ENCODE measurements at places on chromosomes 4 and X.

GRCh38 chr4:6331018-6331417, 61.4 kb downstream of the WFS1 start:
- no peak for DNase-seq

- peak; percentile 5 for DNase-seq
Measured at GRCh38 chr4:182600093-182600492, 317.1 kb downstream of the DCTD start.

DNA sequence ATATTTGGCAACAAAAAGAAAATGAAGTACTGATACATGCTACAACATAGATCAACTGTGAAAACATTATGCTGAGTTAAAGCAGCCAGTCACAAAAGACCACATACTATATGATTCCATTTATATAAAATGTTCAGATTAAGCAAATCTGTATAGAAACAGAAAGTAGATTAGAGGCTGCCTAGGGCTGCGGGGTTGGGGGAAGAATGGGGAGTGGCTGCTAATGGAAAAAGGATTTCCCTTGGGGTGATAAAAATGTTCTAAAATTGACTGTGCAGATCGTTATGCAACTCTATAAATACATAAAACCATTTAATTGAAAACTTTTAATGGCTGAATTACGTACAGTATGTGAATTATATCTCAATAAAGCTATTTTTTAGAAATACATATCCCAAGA, 46.8 kb downstream of the NEK1 start:
- no peak for DNase-seq

GRCh38 chr4:86014599-86014998, 345.3 kb downstream of the MAPK10 start:
- DNase-seq = no peak

GRCh38 chr4:76197971-76198410, 15.6 kb downstream of the SCARB2 start:
- peak; percentile 84 for DNase-seq

GRCh38 chrX:86805241-86805640, 657.0 kb downstream of the DACH2 start:
- DNase-seq = no peak

GRCh38 chr4:165967486-165967885, 94.4 kb downstream of the TLL1 start:
- DNase-seq = no peak

DNA sequence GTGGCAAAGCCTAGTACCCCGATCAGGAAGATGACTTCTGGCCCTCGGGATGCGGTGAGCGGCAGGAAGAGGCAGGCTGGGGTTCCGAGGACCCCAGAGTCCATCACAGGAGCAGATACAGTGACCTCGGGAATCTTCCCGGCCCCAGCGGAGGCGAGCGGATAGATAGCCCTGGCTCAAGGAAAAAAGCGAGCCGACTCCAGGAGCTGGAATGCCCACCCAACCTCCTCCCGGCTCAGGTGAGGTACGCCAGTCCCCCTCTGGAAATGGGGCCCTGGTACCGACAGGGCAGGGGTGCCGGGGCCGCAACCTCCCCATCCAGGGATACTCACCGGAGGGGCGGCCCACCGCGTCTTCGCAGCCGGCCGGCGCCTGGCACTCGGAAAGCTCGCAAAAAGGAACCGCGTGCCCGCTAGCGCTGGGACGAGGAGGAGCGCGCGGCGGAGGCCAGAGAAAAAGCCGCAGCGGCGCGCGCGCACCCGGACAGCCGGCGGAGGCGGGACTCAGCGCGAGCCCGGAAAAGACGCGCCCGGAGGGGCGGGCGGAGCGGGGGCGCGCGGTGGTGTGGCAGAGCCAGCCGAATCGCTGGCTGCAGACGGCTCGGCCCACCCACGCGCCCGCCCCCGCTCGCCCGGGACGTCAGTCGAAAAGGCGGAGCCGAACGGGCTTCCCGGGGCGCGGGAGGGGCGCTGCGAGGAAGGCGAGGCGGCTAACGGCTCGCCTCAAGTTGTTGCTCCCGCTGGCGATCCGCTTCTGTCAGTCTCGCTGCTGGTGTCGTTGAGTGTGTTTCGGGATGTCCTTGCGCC, at the start of gene ACSL4:
Gene ACSL4 (minus strand): TSS at position 451 of the 806 bp plus-strand sequence. CDS start 49,894 bp downstream, outside the sequence.
- DNase-seq = peak; percentile 50

GRCh38 chr4:8268211-8268610, 1.3 kb upstream of the HTRA3 start:
- no peak for DNase-seq

DNA sequence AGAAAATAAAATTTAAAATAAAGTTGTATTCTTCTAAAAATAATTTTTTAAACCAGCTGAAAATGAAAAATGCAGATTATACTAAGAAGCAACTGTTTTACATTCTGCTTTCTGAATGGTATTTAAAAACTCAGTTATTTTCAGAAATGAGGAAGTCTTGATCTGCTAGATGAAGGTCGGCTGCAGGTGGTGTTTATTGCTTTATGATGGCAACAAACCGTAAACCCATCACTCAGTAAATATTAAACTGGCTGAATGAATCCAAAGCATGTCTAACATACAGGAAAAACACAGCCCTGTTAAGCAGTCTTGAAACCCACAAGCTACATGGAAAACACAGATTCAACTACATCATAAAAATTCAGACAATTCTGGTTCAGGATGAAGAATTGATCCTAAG, 29.3 kb downstream of the DYNLT3 start:
- DNase-seq = no peak

DNA sequence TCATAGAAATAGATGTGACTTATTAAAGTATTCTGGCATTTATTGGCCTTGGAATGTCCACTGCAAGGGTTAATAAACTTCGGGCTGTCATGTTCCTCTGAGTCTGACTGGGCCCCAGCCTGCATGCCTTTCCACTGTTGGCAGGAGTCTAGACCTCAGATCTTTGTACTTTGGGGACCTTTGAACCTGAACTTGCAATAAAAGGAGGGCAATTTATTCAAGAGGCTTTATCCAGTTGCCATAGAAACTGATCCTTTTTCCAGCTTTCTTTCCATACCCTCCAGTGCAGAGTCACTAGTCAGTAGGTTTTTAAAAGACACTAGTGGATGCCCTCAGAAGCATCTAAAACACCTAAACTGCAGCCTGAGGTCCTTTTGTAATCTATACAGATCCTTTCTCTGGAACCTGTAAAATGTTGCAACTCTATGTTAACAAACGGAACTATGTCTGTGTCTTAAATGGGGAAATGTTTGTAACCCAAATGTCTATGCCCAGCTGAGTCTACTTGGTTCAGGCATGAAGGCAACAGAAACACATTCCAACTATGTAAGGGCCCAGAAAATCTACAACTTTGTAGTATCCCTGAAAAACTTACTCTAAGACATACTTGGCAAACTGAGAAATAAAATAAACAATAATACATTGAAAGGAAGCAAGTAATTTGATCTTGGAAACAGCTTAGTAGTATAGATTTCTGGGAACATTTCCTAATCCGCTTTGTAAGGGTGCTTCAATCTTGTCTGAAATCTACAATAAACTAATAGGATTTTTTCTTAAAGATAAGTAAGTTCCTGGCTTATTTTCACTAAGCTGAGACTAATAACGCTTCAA, 41.5 kb downstream of the SOWAHB start:
- DNase-seq = no peak

GRCh38 chr4:2866891-2867290, 23.2 kb downstream of the ADD1 start:
- no peak for DNase-seq

- DNase-seq = no peak
Measured at GRCh38 chrX:143634309-143634662, 1.6 kb downstream of the SLITRK4 start.
